A673 (cell line): ENCODE measurements at places on chromosomes 16 and 17.

GRCh38 chr16:75294773-75295459 lies 43.5 kb upstream of the BCAR1 start:
- H3K4me1 ChIP-seq: peaks cover 33% of the 10 kb centered on the region
- no peaks in the 10 kb centered on the region for H3K27me3 ChIP-seq
- no peak for DNase-seq
- H3K27ac ChIP-seq: peak overlapping the region; percentile 67
- H3K36me3 ChIP-seq: peaks cover 16% of the 10 kb centered on the region

DNA sequence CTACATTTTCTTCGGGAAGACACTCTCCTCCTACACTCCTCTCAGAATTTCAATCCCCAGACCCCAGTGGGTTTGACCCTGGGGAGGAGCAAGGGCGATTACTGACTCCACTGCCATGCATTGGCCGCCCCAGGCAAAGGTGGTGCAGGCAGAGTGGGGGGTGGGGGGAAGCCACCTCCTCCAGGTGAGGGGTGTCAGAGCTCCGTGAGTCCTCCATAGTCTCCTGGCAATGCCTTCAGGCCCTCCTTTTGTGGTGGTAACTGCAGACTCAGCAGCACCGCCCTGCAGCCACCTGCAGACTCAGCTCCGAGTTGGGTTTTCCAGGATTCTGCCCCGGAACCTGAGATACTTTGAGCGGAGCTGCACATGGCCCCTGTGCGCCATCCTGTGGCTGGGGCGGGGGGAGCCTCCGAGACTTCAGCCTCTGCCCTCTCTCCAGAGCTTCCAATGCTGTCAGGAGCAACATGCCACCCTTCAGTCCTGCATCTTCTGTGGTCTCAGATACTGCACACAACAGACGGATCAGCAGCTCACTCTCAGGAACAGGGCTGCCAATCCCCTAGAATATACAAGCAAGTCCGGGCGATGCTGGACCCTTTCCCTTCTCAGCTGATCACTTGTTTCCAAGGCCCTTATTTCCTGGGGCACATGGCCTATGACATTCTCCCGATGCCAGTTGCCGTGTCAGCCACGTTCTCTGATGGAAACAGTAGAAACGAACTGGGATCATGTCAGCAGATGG lies 2.4 kb upstream of the SLC47A2 start:
- no peak overlapping the region for H3K27ac ChIP-seq
- H3K36me3 ChIP-seq: no peaks in the 10 kb centered on the region
- no peaks in the 10 kb centered on the region for H3K4me1 ChIP-seq
- DNase-seq: no peak

DNA sequence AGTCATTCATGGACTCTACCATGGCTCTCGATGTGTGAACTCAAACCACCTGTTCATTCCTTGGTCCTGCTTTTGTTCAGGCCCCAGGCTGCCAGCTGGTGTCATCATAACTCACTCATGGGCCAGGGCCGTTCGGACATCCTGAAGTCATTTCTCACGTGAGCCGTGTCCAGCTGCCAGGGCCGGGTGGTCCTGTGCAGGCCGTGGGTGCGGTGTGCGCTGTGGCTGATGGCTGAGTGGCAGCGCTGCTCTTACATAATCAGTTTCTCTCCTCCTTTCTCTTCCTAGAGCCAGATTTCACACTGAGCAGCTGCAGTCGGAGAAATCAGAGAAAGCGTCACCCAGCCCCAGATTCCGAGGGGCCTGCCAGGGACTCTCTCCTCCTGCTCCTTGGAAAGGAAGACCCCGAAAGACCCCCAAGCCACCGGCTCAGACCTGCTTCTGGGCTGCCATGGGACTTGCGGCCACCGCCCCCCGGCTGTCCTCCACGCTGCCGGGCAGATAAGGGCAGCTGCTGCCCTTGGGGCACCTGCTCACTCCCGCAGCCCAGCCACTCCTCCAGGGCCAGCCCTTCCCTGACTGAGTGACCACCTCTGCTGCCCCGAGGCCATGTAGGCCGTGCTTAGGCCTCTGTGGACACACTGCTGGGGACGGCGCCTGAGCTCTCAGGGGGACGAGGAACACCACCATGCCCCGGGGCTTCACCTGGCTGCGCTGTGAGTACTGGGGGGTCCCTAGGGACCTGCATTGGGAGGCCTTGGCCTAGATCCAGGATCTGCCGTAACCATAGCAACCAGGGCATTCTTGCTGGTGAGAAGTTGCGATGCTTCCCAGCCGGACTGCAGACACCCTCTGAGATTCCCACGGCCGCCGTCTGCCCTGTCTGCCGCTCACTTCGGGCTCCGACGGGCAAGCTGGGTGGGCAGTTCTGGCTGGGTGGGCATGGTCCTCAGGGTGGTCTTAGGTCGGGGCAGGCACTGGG lies at the start of gene IL34:
Gene IL34, plus strand, starts transcription at position 300 of the 982 bp plus-strand sequence. Its CDS starts 389 bp downstream, at position 689.
- no peaks in the 10 kb centered on the region for H3K4me1 ChIP-seq
- no peaks in the 10 kb centered on the region for H3K36me3 ChIP-seq
- no peaks in the 10 kb centered on the region for H3K27me3 ChIP-seq
- DNase-seq: peak; percentile 26

GRCh38 chr16:50201787-50202186 lies 48.7 kb downstream of the TENT4B start:
- H3K4me3 ChIP-seq: no peak overlapping the region
- no peaks in the 10 kb centered on the region for H3K27me3 ChIP-seq
- DNase-seq: no peak
- H3K4me1 ChIP-seq: peaks cover 32% of the 10 kb centered on the region

DNA sequence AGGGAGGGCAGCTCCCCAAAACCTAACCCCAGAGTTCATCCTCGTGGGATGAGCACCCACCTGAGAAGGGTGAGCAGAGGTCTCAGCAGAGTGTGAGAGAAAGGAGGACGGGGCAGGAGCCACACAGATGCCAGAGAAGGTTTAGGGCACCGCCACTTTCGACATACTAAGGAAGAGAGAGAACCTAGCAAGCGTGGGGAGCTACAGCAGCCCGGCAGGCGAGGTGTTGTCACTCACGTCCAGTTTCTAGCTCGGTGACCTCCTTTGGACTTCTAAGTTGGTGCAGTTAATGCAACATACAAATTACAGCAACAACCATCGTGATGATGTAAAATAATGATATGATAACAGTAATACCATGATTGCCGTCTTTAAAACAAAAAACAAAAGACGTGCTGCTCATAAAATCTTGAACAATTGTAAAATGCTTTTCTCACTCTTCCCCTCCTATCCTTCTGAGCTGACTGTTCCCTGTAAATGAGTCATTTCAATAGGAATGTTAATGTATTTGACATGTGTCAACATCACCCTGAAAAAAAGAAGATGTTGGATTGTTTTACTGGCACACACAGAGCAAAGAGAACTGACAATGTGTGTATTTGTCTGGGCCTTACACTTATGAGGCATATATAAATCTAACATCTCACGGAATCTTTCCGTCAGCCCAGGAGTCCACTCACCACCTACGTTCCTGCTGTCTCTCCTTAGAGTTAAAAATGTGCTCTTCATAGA lies 158.2 kb upstream of the MAF start:
- H3K27me3 ChIP-seq: no peaks in the 10 kb centered on the region
- no peak overlapping the region for H3K4me3 ChIP-seq
- no peak for DNase-seq
- no peak overlapping the region for H3K27ac ChIP-seq
- no peaks in the 10 kb centered on the region for H3K4me1 ChIP-seq
- no peaks in the 10 kb centered on the region for H3K36me3 ChIP-seq

DNA sequence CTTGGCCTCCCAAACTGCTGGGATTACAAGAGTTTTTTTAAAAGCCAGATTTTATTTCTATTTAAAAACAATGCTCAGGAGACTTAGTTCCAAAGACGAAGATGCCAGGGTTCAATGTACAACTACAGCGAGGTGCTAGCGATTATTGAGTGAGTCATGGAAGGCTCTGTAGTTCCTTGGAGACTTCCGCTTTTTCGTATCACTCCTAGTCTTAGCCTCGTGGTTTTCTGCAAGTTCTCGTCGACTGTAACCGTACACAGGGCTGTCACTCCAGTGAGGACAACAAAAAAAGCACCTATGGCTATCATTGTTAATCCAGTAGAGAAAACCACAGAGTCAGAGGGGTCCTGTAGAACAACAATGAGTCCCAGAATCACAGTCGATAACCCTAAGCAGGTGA lies 22.7 kb upstream of the ZC3H7A start:
- no peak overlapping the region for H3K4me3 ChIP-seq
- H3K27me3 ChIP-seq: no peaks in the 10 kb centered on the region
- DNase-seq: no peak
